Activated T-helper 1 cell treated with anti-CD3 and anti-CD28 coated beads, Interleukin-2, amount 50 U/mL, for 16 hours (primary cell): ENCODE measurements at places on chromosomes 2 and 18.

- DNase-seq = no peak
Measured at GRCh38 chr2:120334068-120334467, 11.9 kb upstream of the INHBB start.

DNA sequence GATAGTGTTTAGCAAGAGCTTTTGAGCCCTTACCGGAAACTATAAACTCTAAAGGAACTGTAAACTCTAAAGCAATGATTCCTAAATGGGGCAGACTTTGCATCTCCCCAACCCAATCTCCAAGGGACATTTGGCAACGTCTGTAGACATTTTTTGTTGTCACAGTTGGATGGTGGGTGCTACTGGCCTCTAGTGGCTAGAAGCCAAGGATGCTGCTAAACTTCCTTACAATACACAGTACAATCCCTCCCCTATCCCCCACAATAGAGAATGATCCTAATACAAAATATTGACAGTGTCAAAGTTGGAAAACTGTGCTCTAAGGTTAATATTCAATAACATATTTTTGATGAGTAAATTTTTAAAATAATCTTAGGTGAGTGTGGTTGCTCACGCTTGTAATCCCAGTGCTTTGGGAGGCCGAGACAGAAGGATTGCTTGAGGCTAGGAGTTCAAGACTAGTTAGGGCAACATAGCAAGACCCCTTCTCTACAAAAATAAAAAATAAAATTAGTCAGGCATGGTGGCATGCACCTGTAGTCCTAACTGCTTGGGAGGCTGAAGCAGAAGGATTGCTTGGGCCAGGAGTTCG is 66.7 kb downstream of the PTPN4 start:
- no peak for DNase-seq

DNA sequence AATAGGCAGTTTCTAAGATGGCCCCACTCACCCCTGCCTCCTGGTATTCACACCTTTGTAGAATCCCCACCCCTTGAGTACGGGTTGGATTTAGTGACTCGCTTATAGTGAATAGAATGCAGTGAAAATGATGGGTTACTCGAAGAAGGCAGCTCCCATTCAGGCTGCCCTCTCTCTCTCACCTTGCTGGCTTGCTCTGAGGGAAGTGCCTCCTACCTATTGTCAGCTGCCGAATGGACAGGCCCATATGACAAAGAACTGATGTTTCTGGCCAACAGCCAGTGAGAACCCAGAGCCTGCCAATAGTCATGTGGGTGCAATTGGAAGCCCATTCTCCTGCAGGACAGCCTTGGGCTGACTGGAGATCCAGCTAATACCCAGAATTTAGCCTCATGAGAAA is 22.1 kb upstream of the RNF103 start:
- DNase-seq = no peak

- DNase-seq = no peak
Measured at GRCh38 chr2:105867587-105867986, 122.9 kb downstream of the NCK2 start.

DNA sequence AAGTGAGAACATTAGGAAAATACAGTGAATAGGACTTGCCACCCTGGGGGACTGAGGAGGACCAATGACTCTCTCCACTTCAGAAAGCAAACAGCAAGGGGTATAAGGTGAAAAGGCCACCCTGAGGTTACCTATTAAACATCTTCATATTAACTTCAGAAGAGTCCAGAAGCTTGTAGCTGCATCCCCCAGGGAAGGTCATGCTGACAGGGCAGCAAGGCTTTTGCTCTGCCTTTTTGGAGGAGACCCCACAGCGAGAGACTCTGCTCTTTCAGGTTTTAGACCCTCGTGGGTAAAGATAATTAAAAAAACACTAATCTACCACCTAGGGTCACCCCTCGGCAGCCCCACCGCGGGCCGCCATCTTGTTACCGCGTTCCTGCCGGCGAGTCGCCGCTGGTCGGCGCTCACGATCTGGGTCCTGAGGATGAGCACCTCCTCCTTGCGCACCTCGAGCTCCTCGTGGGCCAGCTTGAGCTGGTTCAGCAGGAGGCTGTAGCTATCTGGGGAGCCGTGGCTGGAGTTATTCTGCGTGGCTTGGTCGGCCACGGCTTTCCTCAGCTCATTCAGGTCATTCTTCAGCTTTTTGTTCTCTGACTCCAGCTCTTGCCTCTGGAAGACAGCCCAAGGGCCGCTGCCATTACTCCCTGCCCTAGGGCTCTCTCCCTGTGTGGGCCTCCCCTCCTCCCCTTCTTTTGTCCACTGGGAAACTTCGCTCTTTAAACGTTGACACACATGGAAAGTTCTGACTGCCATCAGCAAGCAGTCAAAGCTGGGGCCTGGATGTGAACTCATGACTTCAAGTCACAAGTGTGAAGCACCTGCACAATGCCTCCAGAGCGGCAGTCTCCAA is 50.7 kb upstream of the ACAA2 start:
- no peak for DNase-seq

- no peak for DNase-seq
Measured at GRCh38 chr2:42846932-42847595, 54.7 kb upstream of the HAAO start.

GRCh38 chr18:42338683-42339082 is 383.6 kb downstream of the PIK3C3 start:
- no peak for DNase-seq

GRCh38 chr2:160373666-160374065 is 119.9 kb downstream of the RBMS1 start:
- DNase-seq = no peak

- no peak for DNase-seq
Measured at GRCh38 chr18:10190564-10190963, 263.9 kb upstream of the APCDD1 start.

GRCh38 chr2:72159211-72159993 is 11.7 kb upstream of the CYP26B1 start:
- DNase-seq = no peak

DNA sequence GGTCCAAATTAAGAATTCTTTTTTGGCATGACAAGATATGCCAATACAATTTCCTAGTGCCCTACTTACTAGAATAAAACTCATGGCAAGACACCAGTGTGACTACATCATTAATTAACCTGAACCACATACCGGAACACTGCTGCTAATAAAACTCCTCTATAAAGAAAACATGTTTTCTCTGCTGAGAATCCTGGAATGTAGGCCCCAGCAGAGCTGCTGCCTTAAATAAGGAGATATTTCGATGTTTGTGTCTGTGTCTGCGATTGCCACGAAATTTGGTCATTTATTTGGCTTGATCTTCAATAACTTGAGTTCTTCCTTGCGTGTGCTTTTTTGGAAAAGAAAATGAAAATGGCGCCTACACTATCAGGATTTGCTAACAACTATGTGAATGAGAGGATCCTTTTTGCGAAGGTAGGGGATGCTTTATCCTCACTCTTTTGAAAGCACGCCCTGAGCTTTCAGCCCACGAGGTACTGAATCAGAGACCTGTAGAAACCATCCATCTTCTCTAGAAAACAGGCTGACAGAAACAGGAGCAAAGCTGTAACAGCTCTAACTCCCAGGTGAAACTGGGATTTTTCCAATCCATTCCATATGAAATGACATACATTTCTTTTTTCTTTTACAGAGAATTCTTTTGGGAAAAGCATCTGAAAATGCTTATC is 27.0 kb downstream of the KLF7 start:
- DNase-seq = no peak

DNA sequence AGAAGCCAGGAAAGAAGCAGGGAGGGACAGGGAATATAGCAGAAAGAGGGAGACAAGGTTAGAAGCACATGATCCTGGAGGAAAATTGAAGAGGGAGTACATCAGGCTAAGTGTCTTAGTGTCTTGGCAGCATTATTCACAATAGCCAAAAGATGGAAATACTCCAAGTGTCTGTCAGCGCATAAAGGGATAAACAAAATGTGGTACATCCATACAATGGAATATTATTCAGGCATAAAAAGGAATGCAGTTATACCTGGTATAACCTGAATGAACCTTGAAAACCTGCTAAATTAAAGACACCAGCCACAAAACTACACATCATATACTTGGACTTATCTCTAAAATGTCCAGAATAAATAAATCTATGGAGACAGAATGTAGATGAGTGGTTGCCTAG is 219.1 kb upstream of the PID1 start:
- DNase-seq = no peak

GRCh38 chr2:227043981-227044380 is 120.0 kb downstream of the COL4A4 start:
- DNase-seq = no peak

GRCh38 chr2:109446278-109447131 is 167.3 kb downstream of the SEPTIN10 start:
- DNase-seq = no peak

DNA sequence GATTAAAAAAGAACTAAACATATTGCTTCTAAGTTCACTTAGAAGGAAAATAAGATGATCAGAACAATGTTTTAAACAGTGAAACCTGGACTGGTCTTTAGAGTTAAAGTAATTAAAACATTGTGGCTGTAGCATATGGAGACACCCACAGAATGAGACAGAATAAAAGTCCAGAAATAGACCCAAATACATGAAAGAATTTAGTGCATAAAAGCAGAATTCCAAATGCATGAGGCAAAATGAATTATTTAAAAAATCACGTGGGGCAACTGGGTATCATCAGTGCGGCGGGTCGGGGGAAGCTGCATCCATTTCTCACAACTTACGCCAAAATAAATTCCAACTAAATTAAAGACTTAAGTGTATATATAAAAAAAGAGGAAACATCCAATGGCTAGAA is 12.1 kb downstream of the RNF149 start:
- no peak for DNase-seq

DNA sequence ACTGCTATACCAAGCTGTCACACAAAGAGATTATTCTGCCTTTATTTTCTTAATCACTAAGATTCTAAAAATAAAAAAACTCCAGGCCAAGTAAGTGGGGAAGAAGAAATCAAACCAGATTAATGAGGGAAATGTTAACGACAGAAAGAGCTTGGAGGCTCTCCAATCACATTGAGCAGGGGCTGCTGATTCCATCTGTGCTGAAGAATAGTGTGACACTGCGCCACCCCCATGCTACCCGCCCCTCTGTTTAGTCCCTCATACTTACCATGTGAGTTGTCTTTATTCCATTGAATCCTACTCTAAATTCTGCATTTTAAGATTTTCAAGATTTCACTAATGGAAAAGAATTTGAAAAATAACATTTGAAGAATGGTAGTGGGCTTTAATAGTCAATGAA is 998.0 kb upstream of the CDH2 start:
- DNase-seq = no peak

DNA sequence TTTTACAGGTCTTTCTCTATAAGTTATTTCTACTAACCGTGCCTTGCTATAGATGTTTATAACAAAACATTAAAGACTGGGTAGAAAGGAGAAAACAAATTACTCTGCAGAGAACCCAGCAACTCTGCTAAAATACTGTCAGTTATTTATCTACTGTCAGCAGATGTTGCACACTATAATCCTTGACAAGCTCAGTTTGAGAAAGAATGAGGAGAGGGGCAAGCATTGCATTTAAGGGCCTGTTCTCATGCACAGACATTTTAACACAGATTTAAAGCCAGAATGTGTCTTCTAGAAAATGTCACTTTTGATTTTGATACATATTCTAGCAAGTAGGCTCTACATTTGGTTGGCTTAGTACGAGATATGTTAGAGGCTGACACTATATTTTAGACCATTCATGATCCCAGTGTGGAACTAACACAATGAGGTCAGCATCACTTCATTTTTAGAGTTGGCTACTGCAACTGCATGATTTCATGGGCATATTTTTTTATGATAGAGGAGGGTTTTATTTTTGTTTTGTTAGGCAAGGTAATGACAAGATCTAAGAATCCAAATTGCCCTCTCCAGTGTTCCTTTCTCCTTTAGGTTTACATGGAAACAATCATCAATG is 516.4 kb downstream of the ZEB2 start:
- no peak for DNase-seq

- DNase-seq = no peak
Measured at GRCh38 chr18:44897411-44897810, 216.7 kb downstream of the SETBP1 start.

DNA sequence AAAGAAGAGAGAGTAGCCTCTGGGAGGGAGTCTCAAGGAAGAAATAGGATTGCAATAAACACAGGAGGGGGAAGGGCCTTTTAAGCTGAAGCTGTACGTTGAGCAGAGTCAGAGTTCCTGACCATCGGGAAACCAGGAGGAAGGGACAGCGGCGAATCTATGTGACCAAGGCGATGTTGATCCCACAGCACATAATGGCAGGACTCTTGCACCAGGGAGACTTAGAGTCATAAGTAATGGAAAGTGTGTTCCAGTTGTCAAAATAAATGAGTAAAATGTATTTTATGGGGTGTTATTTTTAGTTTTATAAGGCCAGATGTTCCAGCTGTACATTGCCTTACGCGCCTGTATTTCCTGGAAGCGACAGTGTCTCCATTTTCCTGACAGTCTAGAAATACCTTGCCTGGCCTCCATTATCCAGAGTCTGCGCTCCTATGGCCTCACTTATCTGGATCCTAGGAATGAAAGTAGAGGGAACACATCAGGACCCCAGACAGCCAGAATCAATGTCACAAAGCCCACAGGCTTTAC is 152.8 kb upstream of the COPS8 start:
- no peak for DNase-seq
